K562 (cell line): ENCODE measurements at places on chromosomes 2 and 18.

GRCh38 chr2:212549463-212549862 lies 10.9 kb upstream of the ERBB4 start:
- no peak for DNase-seq

GRCh38 chr18:159037-159652 lies 788 bp downstream of the USP14 start:
- no peak for DNase-seq

GRCh38 chr2:74205113-74205512 lies 6.7 kb downstream of the MTHFD2 start:
- DNase-seq = no peak

DNA sequence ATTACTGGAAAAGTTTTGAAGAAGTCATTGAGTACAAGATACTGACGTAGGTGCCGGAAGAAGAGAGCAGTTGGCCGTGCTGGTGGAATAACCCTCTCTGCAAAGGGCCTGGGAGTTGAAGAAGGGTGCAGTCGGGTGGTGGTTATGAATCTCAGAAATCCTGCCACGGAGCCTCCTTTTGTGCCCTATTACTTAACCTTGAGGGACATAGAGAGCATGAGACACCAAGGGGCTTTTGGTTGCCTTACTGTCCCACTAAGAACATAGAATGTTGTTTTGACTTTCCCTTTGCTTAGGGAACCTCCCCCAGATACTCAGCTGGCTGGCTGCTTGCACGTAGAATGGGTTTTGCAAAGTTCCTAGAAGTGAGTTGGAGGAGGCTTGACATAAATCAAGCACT lies 1.3 kb upstream of the CD28 start:
- DNase-seq = no peak

GRCh38 chr2:230418341-230419016 lies 2.5 kb downstream of the SP100 start:
- no peak for DNase-seq

- DNase-seq = no peak
These were observed 13.8 kb upstream of the TMEM200C start for GRCh38 chr18:5909125-5909524.

- no peak for DNase-seq
These were observed 800.8 kb upstream of the ID2 start for GRCh38 chr2:7881063-7881462.

GRCh38 chr18:47545613-47546012 lies 294.2 kb upstream of the SKOR2 start:
- no peak for DNase-seq

- DNase-seq = no peak
These were observed 19.4 kb upstream of the MBP start for GRCh38 chr18:77151772-77152520.

- no peak for DNase-seq
These were observed 81.2 kb downstream of the PDCL3 start for GRCh38 chr2:100643906-100644501.

GRCh38 chr18:63078471-63078870 lies 241.1 kb downstream of the BCL2 start:
- no peak for DNase-seq

DNA sequence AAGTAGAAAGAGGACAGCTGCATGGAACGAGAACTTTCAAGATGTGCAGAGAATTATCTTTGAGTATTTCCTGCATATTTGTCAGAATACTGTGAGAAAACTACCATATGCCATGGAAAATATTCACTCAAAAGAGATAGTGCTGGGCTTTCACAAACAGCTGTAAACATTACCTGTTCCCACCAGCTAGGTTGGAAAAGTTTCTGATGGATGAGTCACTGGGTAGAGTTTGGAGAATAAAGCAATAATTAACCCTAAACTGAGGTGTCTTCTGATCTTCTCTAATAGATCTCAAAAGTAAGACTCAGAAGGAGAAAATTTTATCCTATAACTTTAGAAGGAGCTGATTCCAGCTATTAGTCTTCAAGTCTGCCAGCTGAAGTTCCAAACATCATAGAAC lies 3.9 kb upstream of the FSIP2 start:
- DNase-seq = no peak

GRCh38 chr2:161974461-161974860 lies 99.6 kb downstream of the DPP4 start:
- DNase-seq = no peak

DNA sequence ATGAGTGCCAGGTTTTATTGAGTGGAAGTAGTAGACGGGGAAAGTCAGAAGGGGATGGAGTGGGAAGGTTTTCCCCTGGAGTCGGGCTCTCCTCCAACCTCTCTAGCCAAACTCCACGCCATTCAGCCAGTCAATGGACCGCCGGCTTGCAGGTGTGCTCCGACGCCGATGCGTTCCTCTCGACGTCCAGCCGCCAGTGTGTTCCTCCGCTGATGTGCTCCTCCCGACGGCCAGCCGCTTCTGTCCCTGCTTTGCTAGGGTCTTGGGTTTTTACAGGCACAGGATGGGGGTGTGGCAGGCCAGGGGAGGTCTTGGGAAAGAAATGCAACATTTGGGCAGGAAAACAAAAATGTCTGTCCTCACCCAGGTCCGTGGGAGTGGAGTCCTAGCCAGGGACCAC lies 94.3 kb upstream of the TEX51 start:
- no peak for DNase-seq

GRCh38 chr2:5915881-5916310 lies 223.7 kb downstream of the SOX11 start:
- DNase-seq = no peak

DNA sequence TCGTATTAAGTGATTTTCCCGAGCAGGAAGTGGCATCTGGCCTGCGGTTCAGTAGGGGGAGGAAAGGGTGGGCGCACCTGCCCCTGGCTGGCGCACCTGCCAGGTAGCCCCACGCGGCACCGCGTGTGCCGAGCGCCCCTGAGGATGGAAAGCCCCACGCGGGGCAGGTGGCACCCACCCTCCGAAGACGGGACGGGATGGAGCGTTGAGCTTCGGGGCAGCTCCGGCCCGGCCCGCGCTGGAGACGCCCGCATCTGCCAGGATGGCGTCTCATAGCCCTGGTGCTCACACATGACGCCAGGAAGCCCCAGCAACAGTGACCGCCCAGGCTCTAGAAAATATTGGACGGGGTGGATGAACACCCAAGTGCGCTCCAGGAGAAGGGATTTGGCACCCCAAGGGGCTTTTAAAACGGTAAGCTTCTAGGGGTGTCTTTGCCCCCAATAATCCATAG lies 2.5 kb upstream of the NFATC1 start:
- no peak for DNase-seq

- DNase-seq = no peak
These were observed 21.9 kb downstream of the KIF3C start for GRCh38 chr2:25960396-25960795.
